ENCODE measurements at places on chromosomes 2 and 18.

DNA sequence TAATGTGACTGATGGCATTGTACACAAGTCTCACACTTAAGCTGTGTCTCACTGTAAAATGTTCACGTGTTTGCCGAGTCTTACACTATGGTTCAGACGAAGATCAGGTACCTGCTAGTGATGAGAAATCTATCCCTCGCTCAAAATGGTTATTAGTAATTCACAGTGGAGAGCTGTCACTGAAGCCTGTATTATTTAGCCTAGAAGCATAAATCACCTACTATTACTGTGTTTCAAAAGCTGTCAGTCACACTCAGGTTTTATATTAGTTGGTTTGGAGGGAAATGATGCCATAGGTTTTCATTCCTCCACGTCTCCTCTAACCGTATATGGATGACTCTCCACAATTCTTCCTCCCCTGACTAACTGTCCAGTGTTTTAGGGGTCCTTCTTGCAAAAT is 292.4 kb upstream of the ZEB2 start:
- no peak for DNase-seq

- no peak for DNase-seq
These were observed 42.8 kb downstream of the SOX11 start for GRCh38 chr2:5734859-5735520.

DNA sequence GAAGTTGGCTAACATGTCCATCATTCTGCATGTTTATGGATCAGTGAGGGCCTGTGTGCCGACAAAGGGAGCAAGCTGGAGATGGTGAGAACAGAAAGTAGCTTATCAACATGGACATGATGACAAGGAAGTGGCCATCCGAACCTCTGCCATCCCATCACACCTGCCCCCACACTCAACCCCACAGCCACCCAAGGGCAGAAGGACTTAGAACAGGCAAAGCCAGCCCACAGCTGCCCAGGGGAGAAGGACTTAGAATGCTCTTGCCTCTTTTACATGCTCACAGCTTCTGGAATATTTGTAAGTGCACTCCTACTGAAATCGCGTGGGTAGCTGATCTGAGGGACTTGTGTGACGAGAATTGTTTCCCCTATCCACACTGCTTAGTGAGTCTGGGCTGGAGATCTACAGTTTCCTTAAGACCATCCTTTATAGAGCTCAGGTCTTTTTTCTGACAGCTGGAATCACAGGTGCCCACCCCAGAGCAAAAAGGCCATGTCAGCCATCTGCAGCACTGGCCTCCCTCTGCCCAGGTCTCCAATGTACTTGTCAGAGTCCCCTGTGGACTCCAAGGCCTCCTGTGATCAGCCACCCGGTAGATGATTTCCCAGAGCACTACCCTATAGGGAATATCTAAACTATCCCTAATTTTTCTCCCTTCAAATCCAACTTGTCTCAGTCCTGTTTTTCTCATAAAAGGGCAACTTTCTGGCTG is 154.1 kb downstream of the SMAD7 start:
- no peak for DNase-seq

GRCh38 chr18:30248056-30248455 is 794.5 kb downstream of the DSC3 start:
- DNase-seq: no peak

- no peak for DNase-seq
These were observed 140.9 kb downstream of the TCF4 start for GRCh38 chr18:55446996-55447671.

DNA sequence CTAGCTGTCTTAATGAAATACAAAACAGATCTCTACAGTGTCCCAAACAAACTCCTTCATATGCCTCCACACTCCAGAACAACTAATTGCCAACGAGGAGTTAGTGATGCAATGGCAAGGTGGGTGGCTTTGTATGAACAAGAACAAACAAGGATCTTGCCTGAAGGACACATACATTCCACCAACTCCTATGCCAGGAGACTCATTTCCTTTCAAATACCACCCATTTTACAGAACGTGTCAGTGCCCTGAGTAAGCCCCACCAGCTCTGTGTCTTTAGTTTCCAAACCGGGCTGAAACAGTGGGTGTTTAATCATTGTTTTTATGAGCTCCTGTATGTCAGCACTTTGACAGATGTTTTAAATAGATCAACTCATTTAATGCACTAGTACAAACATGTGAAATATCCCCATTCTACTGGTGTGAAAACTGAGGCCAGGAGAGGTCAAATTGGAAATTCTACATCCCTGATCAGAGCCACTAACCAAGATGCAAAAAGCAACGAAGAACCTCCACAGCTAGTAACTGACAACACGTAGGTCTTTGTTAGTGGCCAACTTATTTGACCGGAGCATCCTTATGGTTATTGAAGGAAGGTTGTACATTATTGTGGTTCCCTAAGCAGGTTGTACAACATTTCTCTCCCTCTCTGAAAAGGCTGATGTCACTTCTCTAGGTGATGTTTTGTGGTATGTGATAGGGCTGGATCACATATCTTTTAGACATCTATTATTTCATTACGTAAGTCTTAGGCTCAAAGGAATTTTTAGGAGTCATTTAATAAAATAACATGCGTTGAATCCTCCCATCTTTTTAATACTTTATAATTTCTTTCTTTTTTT is 534.9 kb upstream of the TNP1 start:
- DNase-seq: no peak

DNA sequence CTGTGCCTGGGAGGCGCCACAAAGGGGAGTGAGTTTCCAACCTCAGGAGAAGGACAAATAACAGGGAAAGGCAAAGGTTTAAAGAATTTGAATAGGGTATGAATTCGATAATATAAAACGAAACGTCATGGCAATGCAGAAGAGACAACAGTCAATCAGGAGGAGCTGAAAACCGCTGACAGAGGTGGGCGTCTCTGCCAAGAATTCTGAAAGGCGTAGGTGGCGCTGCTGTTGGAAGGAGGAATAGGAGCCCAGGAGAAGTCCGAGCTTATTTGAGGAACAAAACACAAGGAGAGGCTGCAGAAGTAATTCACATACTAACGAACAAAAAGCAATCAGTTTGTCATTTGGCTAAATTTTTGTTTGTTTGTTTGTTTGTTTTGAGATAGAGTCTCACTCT is 485.8 kb upstream of the POU3F3 start:
- no peak for DNase-seq

GRCh38 chr2:112034924-112035323 is 20.1 kb upstream of the TMEM87B start:
- no peak for DNase-seq

DNA sequence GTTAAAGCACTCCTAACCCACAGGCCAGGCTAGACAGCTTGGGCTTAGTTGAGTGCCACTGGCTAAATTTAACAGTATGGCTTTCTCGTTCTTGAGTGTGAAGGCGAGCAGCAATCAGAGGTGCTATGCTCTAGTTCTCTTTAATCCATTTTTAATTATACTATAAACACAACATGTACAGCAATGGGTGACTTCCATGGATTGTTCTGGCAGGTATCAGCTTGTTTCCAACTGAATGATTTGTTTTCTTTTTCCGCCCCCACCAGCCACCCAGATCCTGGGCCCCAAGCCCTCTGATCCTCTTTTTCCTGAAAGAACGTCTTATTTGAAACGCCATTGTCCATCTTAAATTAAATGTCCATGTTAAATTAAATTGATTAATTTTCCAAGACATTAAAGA is 244.8 kb downstream of the IKZF2 start:
- no peak for DNase-seq

- DNase-seq: no peak
These were observed 20.0 kb upstream of the KYNU start for GRCh38 chr2:142857256-142858164.

- DNase-seq: peak; percentile 91
These were observed 45.5 kb downstream of the DDX1 start for GRCh38 chr2:15636972-15637785.

DNA sequence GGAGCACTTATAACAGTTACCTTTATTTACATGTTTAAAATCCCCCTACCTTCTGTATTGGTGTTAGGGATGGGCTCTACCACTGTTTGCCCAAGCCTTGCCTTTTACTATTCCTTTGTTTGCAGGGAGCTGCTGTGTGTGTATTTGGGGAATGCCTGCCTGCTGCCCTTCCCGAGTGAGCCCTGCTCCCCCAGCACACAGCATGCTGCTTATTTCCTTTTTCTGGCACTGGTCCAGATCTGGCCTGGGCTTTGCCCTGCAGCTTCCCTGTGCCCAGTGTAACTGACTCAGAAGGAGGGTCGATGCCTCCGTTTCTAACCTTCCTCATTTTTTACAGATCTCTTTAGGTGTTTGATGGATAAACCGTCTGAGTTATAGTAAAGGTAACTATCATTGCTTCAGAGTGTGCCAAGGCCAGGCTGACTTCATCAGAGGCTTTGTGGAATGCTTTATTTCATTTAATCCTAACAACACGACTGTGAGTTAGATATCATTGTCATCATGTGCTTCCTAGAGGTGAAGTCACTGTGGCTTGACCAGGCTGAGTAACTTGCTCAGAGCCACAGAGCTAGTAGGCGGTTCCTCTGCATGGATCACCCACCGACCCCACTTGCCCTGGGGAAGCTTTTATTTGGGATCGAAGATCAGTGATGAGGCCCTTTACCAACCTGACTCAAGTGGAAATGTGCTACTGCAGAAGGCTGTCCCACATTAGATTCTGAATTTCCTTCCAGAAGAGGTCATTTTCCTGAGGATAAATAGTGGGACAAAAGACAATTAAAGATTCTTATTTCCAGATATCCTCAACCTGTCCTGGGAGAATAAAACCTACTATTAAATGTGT is 238.8 kb downstream of the ZNF407 start:
- DNase-seq: peak; percentile 72

- DNase-seq: no peak
These were observed 84.3 kb downstream of the GBX2 start for GRCh38 chr2:236083934-236084333.

DNA sequence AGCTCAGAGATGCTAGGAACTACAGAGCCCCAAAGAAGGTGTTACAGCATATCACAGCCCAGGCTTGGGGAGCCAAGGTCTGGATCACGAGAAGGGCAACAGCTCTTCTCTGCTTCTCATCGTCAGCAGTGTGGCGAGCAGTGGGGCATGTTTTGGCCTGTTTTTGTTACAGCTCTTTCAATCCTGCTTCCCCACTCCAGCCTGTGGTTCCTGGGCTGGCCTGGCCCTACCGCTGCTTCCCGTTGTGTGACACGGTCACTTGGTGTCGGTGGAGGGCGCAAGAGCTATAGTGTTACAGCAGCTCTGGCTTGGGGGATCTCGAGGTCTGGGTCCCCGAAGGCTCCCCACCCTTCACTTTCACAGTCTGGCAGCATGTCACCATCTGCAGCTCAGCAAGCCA is 870.2 kb downstream of the CBLN2 start:
- no peak for DNase-seq

GRCh38 chr2:60992985-60993392 is 24.5 kb upstream of the PEX13 start:
- no peak for DNase-seq

DNA sequence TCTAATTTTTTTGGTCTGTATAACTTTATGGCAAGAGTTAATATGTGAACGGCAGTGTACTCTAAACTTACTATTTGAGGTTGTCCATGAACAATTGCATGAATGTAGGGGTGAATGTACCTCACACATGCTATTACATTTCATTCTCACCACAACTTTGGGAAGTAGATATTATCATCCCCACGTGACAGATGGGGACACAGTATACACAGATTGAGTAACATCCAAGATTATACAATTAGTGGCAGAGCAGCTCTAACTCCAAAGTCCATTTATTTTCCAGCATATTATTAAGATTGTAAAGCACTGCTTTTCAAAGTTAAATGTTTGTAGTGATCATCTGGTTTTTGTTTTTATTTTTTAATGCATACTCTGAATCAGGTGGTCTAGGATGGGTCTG is 622.1 kb upstream of the ZEB2 start:
- no peak for DNase-seq

GRCh38 chr18:48659188-48660009 is 120.6 kb downstream of the CTIF start:
- DNase-seq: no peak

DNA sequence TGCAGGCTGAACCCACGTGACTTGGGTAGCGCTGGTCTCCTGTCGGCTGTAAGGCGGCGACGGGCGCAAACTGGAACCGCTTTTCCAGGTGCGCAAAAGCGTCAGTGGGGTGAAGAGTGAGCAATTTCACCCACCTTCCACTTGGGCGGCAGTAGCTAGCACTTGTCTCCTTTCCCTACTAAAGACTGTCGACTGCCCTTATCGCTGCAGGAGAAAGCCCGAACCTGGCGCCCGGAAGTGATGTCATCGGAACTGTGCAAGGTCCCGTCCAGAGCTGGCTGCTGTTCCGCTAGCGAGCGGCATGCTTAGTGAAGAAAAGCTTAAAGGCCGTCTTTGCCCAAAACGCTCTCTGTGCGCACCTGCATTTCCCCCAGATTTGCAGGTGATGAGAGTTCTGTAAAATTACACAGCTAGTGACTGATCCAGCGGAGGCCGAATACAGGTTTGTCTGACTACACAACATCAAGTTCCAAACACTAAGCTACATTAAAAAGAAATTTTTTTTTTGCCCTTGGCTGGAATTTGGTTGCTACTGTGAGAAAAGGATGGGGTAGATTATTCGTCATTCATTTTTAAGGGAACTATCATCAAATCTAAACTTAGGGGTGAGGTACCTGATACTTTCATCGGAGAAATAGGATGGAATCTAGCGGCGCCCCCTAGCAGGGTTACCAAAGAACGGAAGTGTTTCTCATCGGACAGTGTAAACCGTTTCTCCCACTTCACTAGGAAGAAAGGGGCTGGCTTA is at the start of gene OSGEPL1:
Gene OSGEPL1 (minus strand): TSS at position 242 of the 748 bp plus-strand sequence. CDS start 1,152 bp downstream, outside the sequence.
- peak; percentile 93 for DNase-seq

- no peak for DNase-seq
These were observed 129.8 kb upstream of the FSIP2 start for GRCh38 chr2:185608799-185609198.

GRCh38 chr2:197908156-197908555 is 103.8 kb downstream of the PLCL1 start:
- no peak for DNase-seq

DNA sequence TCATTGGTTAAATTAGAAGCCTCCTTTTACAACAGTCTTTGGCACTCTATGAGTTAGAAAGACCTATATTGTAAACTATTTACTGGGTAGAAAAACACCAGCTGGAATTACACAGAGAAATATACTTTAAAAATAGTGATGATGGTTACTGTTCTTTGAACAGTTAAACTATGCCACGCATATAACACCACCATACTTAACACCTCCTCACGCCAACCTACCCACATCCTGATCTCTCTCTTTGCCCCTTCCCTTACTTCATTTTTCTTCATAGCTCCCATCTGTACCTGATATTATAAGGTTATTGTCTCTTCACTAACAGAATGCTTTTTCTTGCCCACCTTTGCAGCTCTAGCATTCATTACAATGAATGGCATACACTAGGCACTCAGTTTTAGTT is 173.8 kb downstream of the DPP4 start:
- DNase-seq: no peak

DNA sequence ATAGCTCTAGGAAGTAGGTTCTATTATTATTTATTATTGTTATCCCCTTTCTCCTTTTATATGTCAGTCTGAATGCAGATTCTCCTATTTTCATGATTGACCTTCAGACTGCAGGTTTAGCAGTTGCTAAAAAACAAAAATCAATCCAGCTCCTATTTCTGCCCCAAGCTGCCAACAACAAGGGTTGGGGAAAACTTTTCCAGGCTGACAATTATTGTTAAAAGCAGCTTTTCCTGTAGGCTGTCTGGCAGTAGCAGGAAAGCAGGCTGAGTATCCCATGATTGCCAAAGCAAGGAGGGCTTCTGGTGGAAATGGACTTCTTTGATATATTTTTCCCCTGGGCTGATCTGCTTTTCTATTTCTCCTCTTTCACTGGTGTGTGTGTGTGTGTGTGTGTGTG is 78.0 kb upstream of the CTLA4 start:
- peak; percentile 65 for DNase-seq

Data from dermis blood vessel endothelial cell (primary cell).